ENCODE measurements at places on chromosomes 16 and 17.

GRCh38 chr17:55898195-55898594 lies 147.3 kb downstream of the PCTP start:
- DNase-seq: no peak

- no peak for DNase-seq
Observed at GRCh38 chr16:68291227-68291626, 19.5 kb downstream of the SLC7A6OS start.

DNA sequence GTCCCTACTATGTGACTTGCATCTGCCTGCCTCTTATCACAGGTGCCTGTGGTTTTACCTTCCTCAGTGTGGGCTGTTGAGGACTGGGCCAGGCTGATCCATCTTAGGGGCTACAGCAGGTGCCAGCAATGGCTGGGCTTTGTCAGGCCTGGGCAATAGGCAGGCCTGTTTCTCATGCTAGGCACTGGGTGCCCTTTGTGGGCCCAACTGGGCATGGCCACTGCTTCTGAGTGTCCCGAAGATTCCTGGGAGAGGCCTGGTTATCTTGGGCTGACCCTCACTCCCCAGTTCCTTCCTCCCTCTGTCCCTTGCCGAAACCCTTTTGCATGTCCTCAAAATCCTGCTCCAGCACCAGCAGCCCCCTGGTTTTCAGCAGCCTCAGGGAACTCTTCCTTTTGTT lies 1024.9 kb downstream of the KCNJ18 start:
- no peak for DNase-seq

GRCh38 chr16:80807906-80808305 lies 3.5 kb upstream of the CDYL2 start:
- no peak for DNase-seq

GRCh38 chr17:69314246-69315065 lies 12.5 kb downstream of the ABCA5 start:
- no peak for DNase-seq

DNA sequence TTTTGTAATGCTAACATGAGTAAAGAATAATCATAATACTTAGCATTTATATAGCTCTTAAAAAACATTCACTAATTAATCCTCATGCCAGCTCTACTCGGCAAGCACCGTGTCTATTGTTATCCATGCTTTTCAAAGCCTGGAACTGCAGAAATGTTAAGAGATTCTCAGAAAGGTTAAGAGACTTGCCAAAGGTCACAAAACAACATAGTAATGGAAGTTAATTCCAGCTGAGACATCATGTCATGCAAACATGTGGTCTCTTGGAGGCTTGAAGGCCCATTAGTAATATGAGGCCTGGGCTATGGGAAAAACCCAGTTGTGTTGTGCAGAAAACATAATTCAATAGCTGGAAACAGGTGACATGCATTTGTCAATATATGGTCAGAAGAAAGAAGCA lies 389.9 kb upstream of the GOT2 start:
- no peak for DNase-seq

- no peak for DNase-seq
Observed at GRCh38 chr16:82801361-82801760, 174.6 kb downstream of the CDH13 start.

DNA sequence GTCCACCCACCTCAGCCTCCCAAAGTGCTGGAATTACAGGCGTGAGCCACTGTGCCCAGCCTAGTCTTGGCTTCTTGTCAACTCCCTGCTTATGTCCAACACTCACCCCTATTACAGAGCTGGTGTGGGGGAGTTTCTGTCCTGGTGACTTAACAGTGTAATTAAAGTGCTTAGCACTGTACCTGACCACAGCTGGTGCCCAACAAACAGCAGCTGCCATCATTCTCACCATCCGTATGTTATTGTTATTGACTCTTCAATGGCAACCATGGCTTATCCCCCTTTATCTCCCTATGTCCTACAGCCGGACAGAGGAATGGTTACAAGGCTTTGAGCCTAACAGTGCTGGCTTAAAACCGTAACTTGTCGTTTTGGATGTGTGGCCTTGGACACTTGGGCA lies 17.0 kb upstream of the BRCA1 start:
- no peak for DNase-seq

DNA sequence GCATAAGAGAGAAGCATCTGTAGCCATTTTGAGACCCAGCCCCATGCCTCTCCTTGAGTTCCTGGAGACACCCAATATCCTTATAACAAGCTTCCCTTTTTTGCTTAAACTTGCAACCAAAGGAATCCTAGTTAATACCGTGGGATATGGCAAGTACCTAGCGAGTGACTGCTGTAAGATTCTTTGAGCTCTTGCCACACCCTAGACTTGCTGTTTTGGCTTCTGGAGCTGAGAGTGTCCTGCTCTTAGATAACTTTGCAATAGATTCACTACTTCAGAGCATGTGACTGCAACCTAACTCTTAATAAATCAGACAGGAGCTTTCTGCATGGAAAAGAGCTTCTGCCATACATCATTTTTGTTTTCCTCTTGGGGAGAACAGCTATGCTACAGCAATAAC lies 58.3 kb downstream of the AKAP1 start:
- no peak for DNase-seq

DNA sequence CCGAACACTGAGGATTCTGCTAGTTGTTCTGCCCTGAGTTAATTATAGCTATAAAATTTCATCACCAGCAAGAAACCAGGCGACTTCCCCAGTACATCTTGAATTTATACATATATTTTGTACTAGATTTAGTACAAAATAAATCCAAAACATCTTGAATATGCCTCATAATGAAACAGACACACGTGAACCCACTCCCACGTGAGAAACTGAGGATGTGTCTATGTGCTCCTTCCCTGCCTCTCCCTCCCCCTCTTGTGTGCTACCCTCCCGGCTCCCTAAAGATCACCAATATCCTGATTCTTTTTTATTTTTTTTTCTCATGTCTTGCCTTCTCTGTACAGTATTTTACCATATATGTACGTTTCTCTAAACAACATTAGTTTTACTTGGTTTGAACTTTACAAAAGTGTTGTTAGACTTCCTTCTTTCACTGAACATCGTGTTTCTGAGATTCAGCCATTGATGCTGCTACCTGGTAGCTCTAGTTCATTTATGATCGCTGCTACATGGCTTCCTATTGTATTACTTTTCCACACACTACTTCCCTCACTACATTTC lies 1.1 kb upstream of the LCMT1 start:
- no peak for DNase-seq

GRCh38 chr17:75039238-75039637 lies 7.5 kb downstream of the ATP5PD start:
- no peak for DNase-seq

DNA sequence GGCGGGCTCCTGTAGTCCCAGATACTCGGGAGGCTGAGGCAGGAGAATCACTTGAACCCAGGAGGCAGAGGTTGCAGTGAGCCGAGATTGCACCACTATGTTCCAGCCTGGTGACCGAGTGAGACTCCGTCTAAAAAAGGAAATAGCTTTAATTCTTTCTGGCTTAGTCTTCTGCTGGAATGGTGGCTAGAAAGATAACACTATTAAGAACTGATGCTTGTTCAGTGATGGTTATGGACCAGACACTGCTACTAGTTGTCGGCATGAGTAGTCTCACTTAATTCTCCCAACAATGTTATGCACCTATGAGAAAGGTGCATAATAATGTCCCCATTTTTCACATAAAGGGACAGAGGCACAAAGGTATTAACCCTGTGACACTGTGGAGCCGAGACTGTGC lies 188.7 kb downstream of the HS3ST3A1 start:
- no peak for DNase-seq
